HFF-Myc (cell line): ENCODE measurements at places on chromosomes 6 and 20.

GRCh38 chr6:74979065-74979766, 226.6 kb downstream of the COL12A1 start:
- no peak for DNase-seq

- peak; percentile 32 for DNase-seq
Observed at GRCh38 chr6:84074988-84075781, 41.6 kb downstream of the MRAP2 start.

- DNase-seq = no peak
Observed at GRCh38 chr6:66772800-66773199, 1065.8 kb upstream of the EYS start.

DNA sequence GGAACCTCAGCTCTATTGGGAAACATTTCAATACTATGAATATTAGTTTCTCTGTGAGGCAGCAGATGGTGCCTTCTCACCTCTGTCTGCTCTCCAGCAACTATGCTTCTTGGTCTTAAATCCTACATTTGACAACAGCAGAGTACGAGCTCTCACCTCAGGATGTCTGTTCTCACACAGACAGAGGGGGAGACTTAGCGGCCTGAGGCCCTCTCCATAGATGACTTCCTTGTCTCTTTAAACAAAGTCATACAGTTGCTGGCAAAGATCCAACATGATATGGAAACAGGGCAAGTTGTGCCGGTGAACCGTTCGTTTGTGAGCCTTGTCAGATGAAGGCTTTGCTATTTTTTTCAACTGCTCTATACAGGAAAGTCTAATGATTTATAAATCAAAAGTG, 43.7 kb upstream of the GABRR1 start:
- no peak for DNase-seq

DNA sequence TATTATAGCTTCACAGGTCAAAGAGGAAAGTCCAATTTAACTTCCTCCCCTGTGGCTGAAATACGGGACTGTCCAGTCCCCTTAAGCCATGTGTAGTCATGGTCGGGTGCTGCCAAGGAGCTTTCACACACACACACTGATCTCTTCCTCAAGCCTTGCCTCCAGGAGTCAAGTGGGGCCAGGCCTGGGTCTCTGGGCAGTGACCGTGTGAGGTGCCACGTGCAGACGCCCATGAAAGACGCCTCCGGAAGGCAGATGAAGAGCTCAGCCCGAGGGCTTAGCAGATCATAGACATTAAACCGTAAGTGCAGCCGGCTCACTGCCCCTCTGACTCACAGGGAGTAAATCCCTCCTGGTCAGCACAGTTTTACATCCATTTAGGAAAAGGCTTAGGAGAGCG, 4.2 kb downstream of the GABRR2 start:
- peak; percentile 74 for DNase-seq

GRCh38 chr20:23078351-23079015, 7.6 kb downstream of the CD93 start:
- no peak for DNase-seq

DNA sequence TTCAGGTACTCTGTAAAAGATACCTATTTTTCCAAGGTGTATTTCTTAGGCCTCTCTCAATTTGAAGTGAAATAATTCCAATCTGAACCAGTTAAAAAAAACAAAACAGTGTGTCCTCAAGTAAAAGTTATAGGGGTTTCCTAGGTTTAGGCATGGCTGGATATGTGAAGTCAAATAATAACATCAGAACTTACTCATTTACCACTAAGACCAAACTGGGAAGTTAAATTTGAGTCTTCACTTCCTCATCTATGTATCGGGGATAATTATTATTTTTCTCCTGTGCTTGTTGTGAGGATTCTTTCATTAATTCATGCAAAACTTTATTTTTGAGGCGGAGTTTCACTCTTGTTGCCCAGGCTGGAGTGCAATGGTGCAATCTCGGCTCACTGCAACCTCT, 86.2 kb upstream of the PTPRK start:
- DNase-seq = no peak

DNA sequence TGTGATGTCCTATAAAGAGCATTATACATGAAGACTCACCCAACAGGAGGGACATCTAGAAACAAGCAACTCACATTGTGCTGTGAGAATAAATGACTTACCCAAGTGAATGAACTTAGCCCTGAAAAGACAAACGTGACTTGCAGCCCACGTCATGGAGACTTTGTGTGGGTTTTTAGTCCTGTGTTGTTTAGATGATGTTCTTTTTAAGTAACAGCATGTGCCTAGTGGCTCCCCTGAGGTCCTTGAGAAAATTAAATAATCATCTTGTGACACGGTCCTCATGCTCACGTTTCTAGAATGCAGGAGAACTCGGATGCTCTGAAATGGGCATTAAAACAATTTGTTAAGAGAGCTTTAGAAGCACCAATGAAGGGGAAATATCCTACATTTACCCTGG, 165.1 kb downstream of the SASH1 start:
- DNase-seq = no peak

GRCh38 chr6:121201105-121201504, 133.2 kb downstream of the TBC1D32 start:
- no peak for DNase-seq

GRCh38 chr6:162481320-162481719, 246.2 kb downstream of the PRKN start:
- DNase-seq = no peak

DNA sequence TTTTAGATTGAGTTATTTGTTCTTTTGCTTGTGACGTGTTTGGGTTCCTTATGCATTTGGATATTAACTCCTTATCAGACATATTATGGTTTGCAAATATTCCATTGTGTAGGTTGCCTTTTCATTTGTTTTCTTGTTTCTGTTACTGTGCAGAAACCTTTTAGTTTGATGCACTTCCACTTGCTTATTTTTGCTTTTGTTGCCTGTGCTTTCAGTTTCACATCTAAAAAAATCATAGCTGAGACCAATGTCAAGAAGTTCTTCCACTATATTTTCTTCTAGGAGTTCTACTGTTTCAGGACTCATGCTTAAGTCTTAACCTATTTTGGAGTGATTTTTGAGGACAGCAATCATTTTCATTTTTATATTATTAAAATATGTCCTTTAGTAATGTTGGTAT, 113.5 kb downstream of the EPM2A start:
- DNase-seq = no peak

DNA sequence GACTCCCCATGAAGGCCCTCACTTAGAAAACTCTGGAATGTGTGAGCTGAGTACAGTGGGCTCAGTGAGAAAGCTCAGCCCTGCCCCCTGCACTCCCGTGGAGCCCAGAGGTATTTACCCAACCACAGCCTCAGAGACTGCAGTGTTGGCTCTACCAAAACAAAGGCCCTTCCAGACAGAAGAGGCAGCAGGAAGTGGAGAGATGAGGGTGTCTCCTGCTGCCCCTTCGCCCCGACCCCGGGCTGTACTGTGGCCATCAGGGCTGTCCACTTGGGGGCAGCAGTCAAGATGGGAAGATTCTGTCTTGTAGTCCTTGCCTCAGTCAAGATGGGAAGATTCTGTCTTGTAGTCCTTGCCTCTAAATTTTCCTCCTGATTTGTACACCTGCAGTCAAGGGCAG, 341.3 kb downstream of the TAF4 start:
- no peak for DNase-seq

GRCh38 chr6:142926494-142927270, 18.3 kb downstream of the HIVEP2 start:
- no peak for DNase-seq

DNA sequence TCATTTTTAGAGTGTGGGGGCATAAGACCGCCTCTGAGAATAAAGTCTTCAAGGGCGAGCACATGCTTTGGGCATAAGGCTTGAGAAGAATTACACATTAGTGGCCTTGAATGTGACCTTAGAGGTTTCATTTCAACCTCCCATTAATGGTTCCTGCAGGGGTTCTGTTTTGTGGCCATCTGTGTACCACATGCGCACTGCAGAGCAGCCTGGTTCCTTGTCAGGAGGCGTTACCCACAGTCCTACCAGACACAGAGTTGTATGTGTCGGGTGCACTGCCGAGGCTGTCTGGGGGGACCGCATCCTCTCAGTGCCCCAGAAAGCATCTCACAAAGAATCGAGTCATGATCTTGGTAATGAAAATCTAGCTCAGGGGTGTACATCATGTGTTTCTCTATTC, 115.7 kb downstream of the B3GAT2 start:
- peak; percentile 60 for DNase-seq

GRCh38 chr6:27158316-27158643, 89.2 kb upstream of the PRSS16 start:
- no peak for DNase-seq

DNA sequence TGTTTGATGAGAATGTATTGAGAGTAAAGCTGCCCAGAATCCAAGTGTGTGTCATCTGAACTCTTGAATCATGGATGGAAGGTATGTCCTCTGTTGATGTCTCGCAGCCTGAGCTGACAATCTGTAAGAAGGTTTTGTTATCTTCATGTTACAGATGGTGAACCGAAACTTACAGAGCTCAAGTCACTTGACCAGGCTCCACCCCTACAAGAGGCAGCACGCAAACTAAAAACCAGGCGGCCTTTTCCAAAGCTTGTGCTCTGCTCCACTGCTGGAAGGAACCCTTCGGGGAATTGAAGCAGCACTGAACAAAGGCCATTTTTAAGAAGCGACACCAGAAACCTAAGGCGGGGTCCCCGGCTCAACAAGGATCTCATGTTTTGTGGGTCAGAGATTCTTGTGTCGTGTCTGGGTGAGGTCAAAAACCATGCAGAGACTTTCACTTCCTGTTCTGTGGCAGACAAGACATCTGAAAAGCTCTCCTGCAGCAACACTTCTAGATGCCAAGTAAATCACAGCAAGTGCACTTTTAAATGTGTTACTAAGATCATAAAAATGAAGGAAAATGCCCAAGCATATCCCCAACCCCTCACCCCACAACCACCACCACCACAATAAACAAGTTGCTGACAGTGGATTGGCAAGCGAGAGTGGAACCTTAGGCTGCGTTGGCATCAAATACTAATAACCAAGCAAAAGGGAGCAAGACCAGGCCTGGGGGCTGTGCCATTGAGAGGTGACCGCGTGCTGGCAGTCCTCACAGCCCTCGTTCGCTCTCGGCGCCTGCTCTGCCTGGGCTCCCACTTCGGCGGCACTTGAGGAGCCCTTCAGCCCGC, 27.3 kb downstream of the NQO2 start:
- DNase-seq = no peak

DNA sequence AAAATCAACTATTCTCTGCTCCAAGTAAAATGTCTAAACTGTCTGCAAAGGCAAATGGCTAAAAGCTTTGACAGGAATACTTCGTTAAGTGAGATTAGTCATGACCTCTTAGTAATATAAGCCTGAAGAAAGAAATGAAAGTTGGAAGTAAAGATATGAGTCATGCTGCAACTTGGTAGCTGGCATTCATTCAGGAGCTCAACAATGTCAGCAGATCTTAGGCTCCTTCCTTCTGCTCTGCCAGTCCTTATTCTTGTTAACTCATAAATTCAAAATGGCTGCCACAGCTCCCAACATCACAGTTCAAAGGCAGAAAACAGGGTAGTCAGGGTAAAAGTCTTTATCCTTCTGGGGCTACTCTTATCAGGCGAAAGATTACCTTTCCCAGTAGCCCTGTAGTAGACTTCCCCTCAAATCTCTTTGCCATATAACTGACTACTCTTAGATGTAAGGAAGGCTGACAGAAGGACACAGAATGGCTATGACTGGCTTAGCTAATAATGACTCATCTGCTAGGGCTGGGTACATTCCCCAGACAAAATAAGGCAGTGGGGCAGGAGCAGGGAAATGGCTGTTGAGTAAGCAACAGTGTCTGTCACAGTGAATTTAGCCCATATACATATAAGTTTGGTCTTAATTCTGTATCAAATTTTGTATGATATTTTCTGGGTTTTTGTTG, 24.4 kb upstream of the C6orf62 start:
- DNase-seq = peak; percentile 97

DNA sequence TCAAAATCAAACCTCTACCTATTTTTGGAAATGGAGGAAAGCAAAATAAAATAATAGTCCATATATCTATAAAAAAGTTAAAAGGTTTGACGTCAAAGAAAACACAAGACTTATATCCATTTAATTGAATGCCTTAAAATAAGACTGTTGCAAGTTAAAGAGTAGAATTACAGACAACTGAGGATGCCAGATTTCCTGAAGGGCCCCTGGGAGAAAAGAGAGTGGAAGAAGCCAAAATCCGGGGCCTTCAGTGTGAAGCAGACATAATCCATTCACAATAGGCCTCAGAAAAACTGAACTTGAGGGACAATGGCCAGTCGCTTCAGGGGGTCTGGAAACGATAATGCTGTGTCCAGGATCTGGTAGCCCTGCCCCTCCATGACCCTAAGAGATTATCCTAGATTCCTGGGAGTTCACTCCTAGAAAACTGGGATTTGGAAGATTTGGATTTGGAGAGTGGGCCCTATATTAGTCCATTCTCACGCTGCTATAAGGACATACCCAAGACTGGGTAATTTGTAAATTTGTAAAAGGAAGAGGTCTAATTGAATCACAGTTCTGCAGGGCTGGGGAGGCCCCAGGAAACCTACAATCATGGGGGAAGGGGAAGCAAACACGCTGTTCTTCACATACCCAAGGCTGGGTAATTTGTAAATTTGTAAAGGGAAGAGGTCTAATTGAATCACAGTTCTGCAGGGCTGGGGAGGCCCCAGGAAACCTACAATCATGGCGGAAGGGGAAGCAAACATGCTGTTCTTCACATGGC, 94.0 kb upstream of the SLC2A12 start:
- no peak for DNase-seq

- no peak for DNase-seq
Observed at GRCh38 chr20:7980332-7981046, 39.1 kb downstream of the TMX4 start.

DNA sequence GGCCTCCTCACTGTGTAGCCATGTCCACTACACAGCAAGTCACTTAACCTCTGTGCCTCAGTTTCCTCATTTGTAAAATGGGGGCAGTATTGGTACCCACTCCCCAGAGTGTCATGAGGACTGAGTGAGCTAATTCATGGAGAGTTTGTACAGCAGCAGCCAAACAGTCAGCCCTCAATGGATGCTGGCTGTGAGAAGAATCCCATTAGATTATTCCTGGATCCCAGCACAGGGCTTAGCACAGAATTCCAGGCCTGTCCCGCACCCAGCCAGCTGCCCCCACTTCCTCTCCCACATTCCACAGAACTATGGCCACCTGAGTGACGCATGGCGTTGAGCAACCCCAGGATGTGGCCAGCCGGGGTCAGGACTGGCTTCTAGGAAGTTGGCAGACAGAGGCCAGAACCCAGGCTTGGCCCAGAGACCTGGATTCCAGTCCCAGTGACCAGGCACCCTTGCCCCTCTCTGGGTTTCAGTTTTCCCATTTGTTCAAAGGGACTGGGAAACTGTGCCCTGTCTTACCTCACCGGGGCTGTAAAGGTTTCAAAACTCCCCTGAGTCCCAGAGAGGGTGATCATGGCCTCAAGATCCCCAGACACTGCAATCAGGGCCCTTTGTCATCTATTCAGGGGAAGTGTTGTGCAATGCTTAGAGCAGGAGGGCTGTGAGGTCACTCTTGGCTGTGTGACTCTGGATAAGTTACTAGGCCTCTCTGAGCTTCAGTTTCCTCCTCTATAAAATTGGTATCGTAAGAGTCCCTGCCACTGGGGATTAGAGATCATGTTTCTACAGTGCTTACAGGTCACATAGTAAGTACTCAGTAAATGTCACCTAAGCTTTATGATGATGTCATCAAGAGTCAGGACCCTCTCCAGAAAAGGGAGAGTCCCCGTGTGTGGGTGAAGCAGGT, 3.0 kb upstream of the TGM2 start:
- DNase-seq = peak; percentile 57

- no peak for DNase-seq
Observed at GRCh38 chr6:147611992-147612391, 103.5 kb downstream of the SAMD5 start.
